ENCODE measurements at places on chromosomes 6 and 20. TPM values are rescaled to one million over a fixed set of nuclear protein-coding genes. Genes with fewer than 3 reads are reported as not detected.

The DNMT3B gene
- total RNA-seq, result 0.20 TPM

- no peak for DNase-seq
Observed at GRCh38 chr6:43989581-43990146, 137.6 kb downstream of the MRPL14 start.

DNA sequence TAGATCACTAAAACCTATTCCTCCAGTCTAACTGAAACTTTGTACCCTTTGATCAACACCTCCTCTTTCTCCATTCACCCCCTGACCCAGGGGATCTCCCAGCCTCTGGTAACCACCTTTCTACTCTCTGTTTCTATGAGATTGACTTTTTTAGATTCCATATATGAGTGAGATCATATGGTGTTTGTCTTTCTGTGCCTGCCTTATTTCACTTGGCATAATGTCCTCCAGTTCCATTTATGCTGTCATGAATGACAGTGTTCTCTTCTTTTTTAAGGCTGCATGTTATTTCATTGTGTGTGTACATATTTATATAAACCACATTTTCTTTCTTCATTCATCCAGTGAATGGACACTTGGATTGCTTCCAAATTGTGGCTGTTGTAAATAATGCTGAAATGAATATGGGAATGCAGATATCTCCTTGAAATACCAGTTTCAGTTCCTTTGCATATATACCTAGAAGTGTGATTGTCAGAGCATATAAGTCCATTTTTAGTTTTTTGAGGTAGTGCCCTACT, 57.7 kb downstream of the DHX35 start:
- DNase-seq, result no peak

DNA sequence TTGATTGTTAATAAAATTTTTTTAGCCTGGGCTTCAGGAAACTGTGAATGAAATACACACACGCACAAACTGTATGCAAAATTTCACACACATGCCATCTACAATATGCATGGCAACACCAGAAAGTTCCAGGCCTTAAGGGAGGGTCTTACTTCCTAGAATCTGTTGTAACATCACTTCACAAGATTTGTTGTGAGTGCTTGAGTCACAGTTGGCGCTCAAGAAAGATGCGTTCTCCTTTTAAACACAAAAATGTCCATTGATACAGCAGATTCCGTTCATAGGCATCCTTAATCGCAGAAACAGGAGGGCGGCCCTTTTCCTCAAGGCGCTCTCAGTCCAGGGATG, 485 bp upstream of the RTF2 start:
- DNase-seq, result no peak

DNA sequence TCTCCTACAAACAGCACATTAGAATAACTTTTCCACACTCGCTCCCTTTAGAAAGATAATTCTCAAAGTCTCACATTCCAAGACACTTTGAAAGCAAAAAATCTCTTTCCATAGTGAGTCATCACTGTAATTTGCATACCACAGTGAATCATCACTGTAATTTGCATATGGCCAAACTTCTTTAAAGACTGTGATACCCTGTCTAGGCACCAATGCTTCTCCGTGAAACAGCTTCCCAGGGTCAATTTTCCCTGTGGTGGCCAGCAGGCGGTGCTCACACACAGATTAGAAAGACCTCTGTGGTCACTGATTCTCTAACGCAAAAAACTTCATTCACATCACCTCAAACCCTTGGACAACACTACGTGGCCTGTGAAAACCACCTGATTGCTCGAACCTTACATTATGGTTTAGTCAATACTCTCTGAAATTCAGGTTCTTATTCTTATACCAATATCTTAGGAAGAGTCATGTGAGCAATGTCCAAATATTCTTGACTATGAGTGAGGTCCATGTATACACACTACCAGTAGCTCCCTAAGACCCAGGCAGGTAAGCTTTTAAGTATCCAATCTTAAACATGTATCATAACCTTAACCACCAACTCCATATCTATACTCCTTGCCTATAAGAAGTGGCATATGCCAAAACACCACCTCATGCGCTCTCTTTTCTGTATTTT, 78.5 kb upstream of the PHACTR1 start:
- no peak for DNase-seq

DNA sequence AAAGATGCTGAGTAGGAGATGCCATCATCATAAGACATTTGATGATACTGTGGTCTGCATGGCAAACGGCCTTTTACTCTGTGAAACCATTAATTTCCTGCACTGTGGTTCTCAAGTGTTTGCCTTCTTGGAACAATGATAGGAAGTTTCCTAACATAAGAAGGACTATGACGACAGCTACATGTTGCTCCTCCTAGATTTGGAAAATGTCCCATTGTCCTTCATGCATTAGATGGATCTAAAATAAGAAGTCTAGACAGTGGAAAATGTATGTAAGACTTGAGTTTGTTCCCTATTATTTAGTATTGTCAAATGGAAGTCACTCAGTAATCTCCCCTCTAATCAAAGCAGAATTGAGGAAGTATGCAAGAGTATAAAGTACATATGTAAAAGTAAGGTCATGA, 98.5 kb upstream of the TMEM170B start:
- no peak for DNase-seq

- DNase-seq, result no peak
Observed at GRCh38 chr6:151630991-151631655, 137.3 kb downstream of the CCDC170 start.

The VGLL2 gene
- total RNA-seq, result not detected

- no peak for DNase-seq
Observed at GRCh38 chr20:53657732-53658131, 64.1 kb upstream of the ZNF217 start.

DNA sequence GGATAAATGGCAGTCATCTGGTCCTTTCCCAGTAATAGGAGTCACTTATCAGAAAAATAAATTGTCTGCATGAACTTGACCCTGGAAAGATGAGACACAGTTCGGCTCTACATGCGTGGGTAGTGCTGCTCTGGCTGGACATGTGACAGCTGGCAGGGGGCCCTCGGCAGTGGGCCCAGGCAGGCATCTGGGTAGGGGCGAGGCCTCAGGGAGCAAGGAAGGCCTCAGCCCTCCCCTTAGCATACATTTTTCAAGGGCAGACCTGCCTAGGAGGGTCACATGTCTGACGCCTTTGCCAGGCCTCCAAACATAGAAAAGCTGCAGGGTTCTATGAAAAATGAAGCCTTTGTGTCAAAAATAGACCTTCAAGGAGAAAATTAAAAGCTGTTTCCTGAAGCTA, 12.8 kb upstream of the ILRUN start:
- no peak for DNase-seq

GRCh38 chr20:40815156-40816038, 126.4 kb upstream of the MAFB start:
- DNase-seq, result no peak

- DNase-seq, result no peak
Observed at GRCh38 chr20:33499355-33499754, 9.5 kb downstream of the CBFA2T2 start.

DNA sequence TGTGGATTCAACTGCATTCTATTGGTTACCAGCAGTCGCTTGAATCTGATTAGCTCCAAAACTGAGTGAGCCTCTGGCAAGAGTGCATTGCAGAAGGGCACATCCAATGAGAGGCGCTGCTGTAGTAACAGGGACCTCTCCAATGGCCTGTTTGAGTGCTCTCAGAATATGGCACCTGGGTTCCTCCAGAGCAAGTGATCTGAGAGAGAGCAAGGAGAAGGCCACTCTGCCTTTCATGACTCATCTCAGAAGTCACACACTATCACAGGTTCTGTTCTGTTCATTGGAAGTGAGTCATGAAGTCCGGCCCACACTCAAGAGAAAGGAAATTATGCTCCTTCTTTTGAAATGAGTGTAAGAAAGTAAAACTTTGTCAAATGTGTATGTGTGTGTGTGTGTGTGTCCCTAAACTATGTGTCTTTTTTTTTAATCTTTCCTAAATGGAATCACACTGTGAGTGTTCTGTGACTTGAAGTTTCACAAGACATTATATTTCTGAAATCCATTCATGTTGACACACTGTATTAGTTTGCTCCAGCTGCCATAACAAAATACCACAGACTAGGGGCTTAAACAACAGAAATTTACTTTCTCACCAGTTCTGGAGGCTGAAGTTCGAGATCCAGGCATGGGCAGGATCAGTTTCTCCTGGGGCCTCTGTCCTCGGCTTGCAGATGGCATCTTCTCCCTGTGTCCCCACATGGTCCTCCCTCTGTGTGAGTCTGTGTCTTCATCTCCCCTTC, 138.3 kb upstream of the CDYL start:
- no peak for DNase-seq

- DNase-seq, result no peak
Observed at GRCh38 chr6:90406142-90406794, 109.6 kb upstream of the BACH2 start.

GRCh38 chr6:45163952-45164766, 164.0 kb upstream of the RUNX2 start:
- DNase-seq, result no peak

DNA sequence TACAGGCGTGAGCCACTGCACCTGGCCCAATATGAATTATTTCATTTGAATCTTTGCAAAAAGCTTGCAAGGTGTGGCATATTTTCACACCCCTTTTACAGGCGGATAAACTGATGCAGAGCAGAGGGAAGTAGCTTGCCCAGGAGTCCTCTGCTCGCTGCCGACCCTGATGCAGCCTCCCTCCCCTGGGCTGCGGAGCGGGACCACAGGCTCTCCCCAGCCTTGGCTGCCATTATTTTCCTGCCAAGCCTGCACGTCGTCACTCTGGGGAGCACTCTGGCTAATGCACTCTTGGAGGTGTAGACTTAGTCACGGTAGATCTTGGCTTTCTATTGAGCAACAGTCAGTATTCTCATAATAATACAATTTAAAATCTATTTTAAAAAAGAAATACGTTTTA, 34.8 kb upstream of the DACT2 start:
- DNase-seq, result no peak

GRCh38 chr6:35719830-35720733, 16.8 kb upstream of the ARMC12 start:
- peak; percentile 44 for DNase-seq

DNA sequence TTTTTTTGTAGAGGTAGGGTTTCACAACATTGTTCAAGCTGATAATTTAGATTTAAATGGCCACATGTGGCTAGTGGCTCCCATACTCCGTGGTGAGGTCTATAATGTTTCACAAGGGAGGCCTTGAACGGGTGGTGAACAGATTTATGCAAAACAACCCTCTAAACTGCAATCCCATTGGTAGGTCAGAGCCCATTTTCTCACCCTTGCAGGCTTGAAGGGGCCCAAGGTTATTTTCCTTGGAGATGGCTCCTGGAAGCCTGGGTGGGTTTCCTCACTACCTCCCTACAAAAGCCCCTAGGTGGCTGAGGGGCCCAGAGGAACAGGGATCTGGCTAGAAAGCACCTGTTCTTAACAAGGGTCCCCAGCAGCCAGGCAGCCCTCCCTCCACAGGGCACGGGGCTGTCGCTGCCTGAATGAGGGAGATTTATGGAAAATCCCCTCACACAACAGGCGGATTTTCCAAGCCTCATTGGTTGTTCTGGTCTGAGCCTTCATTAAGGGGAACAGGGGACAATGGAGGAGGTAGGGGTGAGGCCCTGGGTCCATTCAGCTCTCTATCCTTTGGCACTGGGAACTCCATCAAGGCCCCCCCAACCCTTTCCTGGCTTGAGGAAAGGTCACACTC, 64.6 kb downstream of the VEGFA start:
- DNase-seq, result no peak

DNA sequence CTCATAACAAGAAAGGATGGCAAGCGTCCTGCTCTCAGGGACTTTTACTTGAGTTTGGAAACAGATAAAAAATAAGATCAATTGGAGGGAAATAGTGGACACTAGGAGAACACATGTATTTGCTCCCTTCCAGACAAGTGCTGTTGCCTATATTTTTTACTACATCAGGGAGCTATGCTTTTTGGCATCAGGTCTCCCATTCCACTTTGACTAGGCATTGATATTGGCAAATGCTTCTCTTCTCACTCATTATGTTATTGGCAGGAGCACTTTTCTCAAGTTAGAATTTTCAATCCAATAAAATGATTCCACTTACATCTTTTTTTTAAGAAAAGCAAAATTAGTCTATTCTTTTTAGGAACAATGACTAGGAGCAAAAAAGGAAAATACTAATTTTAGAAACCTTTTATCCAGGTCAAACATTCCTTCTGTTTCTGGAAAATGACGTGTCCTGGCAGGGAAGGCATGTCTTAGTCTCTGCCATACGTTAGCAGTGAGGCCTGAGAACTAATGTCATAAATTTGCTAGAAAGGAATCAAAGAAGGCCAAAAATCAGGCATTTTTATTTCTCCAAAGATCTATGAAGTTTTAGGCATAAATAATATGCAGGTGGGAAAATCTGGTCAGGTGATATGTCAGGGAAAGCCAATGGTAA, 21.4 kb downstream of the BCAS1 start:
- no peak for DNase-seq

The TBXT gene
- total RNA-seq, result 0.10 TPM

GRCh38 chr6:168823397-168824212, 382.6 kb downstream of the SMOC2 start:
- no peak for DNase-seq

The FBXO30 gene
- 5.8 TPM for total RNA-seq

DNA sequence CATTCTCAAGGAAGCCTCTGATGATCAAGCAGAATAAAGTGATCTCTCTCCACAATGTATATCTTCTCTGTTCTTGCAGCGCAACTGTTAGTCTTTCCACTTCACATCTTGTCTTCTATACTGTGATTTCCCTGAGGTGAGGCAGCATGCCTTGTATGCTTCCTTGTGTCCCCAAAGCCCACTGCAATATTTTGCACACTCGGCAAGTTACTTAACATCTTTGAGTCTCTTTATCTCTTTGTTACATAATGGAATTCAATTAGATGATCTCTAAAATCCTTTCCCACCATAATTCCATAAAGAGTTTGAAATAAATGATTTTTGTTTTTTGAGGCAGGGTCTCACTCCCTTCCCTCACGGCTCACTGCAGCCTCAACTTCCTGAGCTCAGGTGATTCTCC, 40.4 kb upstream of the ALDH8A1 start:
- no peak for DNase-seq

DNA sequence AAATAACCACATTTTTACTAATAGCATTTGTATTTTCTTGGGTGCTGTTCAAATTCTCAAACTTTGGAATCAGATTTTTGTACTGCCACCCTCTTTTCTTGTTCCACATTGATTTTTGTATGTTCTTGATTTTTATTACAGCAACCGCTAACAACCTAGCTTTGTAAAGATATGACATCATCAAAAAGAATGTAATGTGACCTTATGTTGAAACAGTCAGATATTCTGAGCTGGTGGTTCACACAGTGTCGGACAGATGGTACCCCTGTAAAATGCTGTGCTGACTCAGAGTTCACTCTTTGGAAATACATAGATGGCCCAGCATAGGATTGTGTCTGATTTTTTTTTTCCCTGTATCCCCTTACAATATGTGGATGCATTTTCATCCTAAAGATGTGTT, 118.9 kb downstream of the QKI start:
- DNase-seq, result no peak

DNA sequence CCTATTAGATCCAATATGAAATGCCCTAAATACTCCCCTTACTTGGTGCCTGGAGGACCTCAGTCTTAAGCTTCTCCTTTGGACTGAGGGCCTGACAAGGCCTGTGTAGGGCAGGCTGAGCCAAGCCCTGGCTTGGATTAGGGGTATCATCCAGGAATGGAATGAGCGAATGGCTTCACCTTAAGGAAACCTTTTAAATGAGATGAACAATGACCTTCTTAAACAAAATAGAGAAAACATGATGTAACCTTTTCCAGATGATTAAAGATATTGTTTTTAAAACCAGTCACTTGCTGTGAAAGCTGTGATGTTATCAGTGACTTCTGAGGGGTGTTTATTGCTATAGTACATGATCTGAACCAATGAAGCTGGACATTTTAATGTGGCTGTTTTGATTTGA, 55.5 kb downstream of the TRAF3IP2 start:
- DNase-seq, result no peak

GRCh38 chr6:133715270-133715669, 173.6 kb upstream of the TCF21 start:
- DNase-seq, result no peak
